ENCODE measurements at places on chromosomes 1 and 21. TPM values are rescaled to one million over a fixed set of nuclear protein-coding genes. Genes with fewer than 3 reads are reported as not detected.

The PPIAL4G gene
- not detected for total RNA-seq

The AUNIP gene
- 4.8 TPM for total RNA-seq

The EYA3 gene
- total RNA-seq: 21.9 TPM

The C1orf185 gene
- total RNA-seq: not detected

The ZNHIT6 gene
- 17.9 TPM for total RNA-seq

The SPRR2F gene
- not detected for total RNA-seq

The SYCP1 gene
- total RNA-seq: not detected

The LAX1 gene
- total RNA-seq: 0.74 TPM

The SLC9C2 gene
- not detected for total RNA-seq

The ICOSLG gene
- not detected for total RNA-seq

The LCE2B gene
- total RNA-seq: not detected

The SHISA4 gene
- total RNA-seq: 20.9 TPM

The CITED4 gene
- total RNA-seq: 3.6 TPM

Data from fibroblast of the aortic adventitia (primary cell).